Osteoblast (primary cell): ENCODE measurements at places on chromosomes 4 and X. TPM values are rescaled to one million over a fixed set of nuclear protein-coding genes. Genes with fewer than 3 reads are reported as not detected.
A peak's percentile ranks its signal among the peaks of the same experiment; 100 is the strongest.

Gene UGT2B15
- not detected in 2 replicates for total RNA-seq

Gene RENBP
- 6.5 TPM in 2 replicates for total RNA-seq

Gene AKAP14
- total RNA-seq, result not detected in 2 replicates

GRCh38 chrX:149630681-149631233 lies 835 bp downstream of the TMEM185A start:
- peaks cover 6% of the 10 kb centered on the region for H3K4me1 ChIP-seq
- DNase-seq, result peak; percentile 76
- H3K36me3 ChIP-seq, result no peaks in the 10 kb centered on the region

GRCh38 chr4:47531954-47532321 lies 46.9 kb downstream of the ATP10D start:
- peaks cover 43% of the 10 kb centered on the region for H3K36me3 ChIP-seq
- H3K4me1 ChIP-seq, result peaks cover 45% of the 10 kb centered on the region

- H3K27me3 ChIP-seq, result no peaks in the 10 kb centered on the region
- H3K4me3 ChIP-seq, result no peak overlapping the region
- H3K27ac ChIP-seq, result no peak overlapping the region
- H3K36me3 ChIP-seq, result no peaks in the 10 kb centered on the region
Measured at GRCh38 chr4:112245383-112245782, 13.8 kb downstream of the AP1AR start.

DNA sequence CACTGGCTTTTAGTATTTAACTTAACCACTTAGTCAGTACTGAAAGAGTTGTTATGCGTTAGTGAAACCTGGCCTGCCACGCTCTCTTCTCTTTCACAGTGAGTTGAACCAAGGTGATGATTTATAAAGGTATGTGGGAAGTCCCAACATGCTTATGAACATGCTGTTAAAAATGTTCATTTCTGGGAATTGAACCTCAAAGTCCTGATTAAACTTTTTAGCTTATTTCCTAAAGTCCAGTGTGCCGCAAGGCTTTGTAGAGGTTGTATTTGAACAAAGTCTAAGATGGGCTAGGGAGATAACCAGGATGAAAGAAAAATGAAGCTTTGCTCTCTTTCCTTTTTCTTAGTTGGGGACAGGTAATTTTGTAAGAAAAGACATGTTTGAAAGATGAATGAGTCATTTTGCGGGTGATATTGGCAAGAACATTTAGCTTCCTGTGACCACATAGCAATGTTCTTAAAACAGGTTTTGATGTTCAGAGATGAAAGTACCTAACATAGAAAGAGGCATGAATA lies 270.3 kb downstream of the DTHD1 start:
- DNase-seq, result no peak
- H3K4me3 ChIP-seq, result no peak overlapping the region
- H3K27me3 ChIP-seq, result no peaks in the 10 kb centered on the region
- H3K27ac ChIP-seq, result no peak overlapping the region
- no peaks in the 10 kb centered on the region for H3K4me1 ChIP-seq
- no peaks in the 10 kb centered on the region for H3K36me3 ChIP-seq

- no peaks in the 10 kb centered on the region for H3K27me3 ChIP-seq
- no peak for DNase-seq
- no peaks in the 10 kb centered on the region for H3K36me3 ChIP-seq
- H3K27ac ChIP-seq, result no peak overlapping the region
Measured at GRCh38 chrX:17669891-17670290, 67.4 kb upstream of the SCML1 start.

DNA sequence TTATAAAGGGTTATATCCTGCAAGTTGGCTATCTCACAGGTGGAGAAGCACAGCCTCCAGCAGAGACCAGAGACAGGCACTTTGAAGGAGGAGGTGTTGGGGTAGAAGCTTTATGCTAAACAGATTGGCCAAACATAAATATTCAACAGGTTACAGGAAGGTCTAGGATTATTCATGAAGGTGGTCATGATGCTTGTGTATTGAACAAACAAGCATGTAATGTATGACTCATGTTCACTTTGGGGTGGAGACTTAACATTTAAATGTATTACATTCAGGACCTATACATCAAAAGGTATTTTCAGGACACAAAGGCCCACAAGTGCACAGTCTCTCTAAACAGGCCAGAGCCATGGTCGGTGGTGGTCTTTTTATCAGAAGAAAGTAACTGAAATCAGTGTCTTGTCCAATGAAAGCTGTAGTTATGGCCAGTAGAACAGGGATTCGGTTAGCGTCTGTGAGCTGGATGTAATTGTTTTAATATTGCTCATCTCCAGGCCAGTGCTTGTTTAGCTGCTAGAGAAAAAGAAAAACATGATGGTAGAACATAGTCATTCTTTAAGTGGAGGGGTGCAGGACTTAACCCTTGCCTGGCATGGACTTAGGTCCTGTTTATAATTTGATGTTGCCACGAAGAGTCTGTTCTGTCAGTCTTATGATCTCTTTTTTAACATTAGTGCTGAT lies 555.2 kb upstream of the PCDH10 start:
- H3K4me1 ChIP-seq, result no peaks in the 10 kb centered on the region
- H3K27me3 ChIP-seq, result no peaks in the 10 kb centered on the region
